Stimulated activated CD4-positive, alpha-beta T cell treated with anti-CD3 and anti-CD28 coated beads, Interleukin-15, amount 100 ng/mL, for 1 hour (primary cell): ENCODE measurements at places on chromosomes 7 and 10.

DNA sequence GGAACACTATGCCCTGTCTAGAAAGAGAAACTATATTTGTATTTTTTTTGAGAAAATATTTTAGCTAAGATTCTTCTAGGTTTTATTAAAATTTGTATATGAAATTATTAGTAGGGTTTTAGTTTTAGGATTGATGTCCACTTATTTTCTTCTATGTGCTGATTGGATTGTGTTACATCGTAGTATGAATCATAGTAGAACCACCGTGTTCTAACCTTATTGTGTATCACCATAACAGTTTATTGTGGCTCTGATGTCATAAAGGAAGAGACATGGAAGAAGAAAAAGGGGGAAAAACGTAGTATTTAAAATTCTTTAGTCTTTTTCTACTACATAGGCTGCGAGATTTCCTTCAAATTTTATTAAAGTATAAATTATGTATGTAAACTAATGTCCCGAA lies 1.9 kb downstream of the AGBL3 start:
- no peak for DNase-seq

GRCh38 chr10:71817831-71818655 lies 33.0 kb downstream of the PSAP start:
- DNase-seq, result no peak

- DNase-seq, result no peak
Observed at GRCh38 chr10:15605740-15606369, 113.9 kb downstream of the ITGA8 start.

DNA sequence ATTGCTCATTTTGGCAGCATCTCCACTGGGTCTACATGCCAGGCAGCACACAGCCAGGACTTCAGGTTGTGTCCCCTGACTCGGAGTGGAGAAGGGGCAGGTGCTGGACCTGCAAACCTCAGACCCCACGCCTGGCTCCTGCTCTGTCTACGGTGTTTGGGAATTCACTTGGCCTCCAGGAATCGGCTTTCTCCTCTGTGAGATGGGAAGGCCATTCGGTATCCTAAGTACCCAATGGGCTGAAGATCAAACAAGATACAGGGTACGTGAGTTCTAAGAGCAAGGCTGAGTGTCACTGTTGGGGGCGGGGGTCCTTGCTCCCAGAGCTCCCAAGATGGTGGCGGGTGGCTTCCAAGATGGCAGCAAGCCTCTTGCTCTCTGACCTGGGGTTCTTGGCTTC lies 73.2 kb upstream of the EN2 start:
- no peak for DNase-seq

GRCh38 chr7:50166997-50167965 lies 74.2 kb upstream of the ZPBP start:
- no peak for DNase-seq

GRCh38 chr7:159099711-159100231 lies 44.9 kb downstream of the VIPR2 start:
- no peak for DNase-seq

DNA sequence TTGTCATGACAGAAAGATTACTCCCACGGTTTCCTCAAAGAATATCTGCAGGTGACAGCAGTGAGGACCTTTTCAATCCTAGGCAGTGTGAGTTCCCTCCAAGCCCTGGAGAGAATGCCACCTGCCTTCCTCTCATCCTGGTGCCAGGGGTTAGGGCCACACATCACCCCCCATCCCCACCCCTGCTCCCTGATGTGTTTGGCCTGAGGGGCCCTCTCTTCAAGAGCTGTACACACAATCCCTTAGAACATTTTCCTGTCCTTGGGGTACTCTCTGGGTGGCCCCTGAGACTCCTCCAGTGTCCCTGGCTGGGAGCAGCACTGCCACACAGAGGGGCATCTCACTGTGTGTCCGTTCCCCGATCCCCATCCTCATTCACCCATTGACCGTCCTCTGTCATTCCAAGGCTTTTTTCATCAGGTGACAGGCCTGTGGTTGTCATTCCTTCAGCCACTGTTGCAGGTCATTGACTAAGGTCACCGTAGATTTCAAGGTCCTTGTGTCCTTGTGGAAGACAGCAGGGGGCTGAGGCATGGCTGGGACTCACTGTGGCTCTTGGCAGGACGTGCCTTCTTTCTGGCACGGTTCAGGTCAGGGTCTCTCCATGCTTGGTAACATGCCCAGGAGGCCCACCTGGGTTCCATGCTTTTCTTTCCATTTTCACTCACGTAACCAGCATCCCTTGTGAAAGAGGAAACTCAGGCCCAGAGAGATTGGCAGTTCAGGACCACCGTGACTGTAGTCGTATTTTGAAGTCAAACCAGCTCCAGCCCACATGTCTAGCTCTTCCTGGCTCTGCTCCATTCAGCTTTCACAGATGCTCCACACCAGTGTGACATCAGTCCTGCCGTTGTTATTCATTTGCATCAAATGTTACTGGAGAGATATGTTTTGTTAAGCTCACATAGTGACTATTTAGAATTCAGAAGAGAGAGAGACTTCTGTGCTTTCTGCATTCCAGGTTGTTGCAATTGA lies 26.8 kb upstream of the BTBD16 start:
- DNase-seq, result no peak

DNA sequence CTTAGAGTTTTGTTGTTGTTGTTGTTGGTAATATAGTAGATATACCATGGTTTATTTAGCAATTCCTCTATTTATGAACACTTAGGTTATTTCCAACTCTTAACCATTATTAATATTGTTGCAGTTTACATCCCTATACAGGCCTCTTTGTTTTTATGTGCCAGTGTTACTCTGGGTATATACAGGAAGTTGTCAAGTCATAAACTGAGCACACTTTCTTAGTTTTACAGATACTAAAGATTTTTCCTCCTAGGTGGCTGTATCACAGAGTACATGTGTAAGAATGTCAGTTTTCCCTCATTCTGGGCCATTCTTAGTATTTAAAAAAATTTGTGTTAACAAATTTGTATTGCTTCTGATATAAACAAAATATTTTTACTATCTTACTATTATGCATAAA lies 128.4 kb downstream of the ARL4A start:
- no peak for DNase-seq

- no peak for DNase-seq
Observed at GRCh38 chr7:42471573-42472174, 234.7 kb upstream of the GLI3 start.

- DNase-seq, result no peak
Observed at GRCh38 chr7:88315522-88315921, 8.8 kb upstream of the STEAP4 start.

DNA sequence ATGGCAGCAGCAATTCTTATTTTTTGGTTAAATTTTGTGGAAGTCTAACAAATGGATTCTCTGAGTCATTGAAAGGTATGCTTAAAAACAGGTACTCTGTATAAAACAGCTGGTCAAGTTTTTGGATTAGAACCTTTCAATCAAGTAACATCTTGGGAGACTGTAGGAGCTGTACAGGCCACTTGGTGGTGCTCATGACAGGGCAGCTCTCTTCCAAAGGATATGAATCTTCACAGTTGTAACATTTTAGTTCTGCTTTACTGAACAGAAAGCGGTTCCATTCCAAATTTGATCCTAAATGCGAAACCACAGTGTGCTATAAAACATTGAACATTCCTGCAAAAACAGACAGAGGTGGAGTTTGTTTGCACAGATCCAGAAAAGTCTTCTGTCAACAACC lies 44.5 kb upstream of the AGR3 start:
- no peak for DNase-seq

DNA sequence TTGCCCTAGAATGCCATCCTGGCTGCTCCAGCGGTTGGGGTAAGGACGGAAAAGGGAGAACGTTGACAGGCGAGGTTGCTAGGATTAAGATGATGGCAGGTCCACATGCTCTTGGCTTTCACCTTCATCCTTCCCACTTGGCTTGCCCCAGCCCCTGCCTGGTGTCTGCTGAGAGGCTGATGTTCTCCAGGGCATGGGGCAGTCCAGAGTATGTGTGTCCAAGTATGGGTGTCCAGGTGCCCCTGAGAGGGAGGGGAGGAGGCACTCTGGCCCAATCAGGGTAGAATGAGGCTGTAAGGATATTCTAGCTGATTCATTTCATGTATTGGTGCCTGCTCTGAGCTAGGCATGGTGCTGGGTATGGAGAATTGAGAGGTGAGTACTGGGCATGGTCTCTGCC lies 12.6 kb downstream of the NEURL1 start:
- DNase-seq, result no peak

- no peak for DNase-seq
Observed at GRCh38 chr7:101420436-101420835, 57.8 kb downstream of the COL26A1 start.

GRCh38 chr7:46933596-46933995 lies 648.3 kb downstream of the TNS3 start:
- DNase-seq, result no peak
